ENCODE measurements at places on chromosomes 13 and 19.
A peak's percentile ranks its signal among the peaks of the same experiment; 100 is the strongest.

GRCh38 chr13:39110518-39111097 lies 72.4 kb downstream of the NHLRC3 start:
- no peak for DNase-seq

DNA sequence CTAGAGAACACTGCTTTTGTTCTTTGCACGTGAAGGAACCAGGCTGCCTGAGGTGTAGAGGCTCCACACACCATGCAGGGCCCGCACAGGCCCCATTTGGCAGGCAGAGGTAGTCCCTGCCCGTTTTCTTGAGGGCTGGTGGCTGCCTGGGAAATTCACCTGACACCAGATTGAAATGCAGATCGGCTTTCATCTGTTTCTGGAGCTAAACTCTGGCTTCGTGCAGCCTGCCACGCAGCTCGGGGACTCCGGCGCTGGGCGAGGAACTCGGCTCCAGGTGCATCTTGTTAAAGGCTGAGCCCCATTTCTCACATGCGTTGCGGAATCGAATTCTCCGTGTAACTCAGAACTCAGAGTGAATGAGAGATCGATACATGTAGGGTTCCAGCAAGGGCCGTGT lies 37.7 kb downstream of the ATP11A start:
- DNase-seq: no peak

DNA sequence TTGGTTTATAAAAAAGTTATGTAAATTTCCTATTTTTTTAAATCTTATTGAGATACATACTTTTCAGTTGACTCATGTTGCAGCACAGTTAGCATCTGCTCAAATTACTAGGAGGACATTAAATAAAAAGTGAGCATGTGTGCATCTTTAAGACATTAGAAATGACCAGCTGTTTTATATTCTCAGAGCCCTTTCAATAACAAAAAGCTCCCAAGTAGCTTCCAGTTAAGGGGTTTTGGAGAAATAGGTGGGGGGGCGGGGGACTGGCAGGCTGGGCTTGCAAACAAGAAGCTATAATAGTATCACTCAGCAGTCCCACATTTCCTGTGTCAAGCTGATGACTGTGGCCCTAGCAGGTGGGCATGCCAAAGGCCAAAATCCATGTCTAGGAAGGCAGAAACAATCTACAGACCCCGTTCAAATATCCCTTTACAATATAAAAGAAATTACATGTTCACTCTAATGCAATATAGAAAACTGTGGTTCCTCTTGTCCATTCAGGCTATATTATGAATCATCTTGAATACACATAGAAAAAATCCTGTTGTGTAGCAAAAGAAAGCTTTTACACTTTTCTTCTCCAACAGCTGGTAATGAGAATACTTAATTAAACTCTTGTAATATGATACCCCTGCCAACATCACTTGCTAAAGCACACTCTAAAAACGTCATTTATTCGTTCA lies 1713.2 kb upstream of the SLC10A2 start:
- DNase-seq: no peak

GRCh38 chr13:32911506-32911905 lies 104.7 kb upstream of the KL start:
- no peak for DNase-seq

DNA sequence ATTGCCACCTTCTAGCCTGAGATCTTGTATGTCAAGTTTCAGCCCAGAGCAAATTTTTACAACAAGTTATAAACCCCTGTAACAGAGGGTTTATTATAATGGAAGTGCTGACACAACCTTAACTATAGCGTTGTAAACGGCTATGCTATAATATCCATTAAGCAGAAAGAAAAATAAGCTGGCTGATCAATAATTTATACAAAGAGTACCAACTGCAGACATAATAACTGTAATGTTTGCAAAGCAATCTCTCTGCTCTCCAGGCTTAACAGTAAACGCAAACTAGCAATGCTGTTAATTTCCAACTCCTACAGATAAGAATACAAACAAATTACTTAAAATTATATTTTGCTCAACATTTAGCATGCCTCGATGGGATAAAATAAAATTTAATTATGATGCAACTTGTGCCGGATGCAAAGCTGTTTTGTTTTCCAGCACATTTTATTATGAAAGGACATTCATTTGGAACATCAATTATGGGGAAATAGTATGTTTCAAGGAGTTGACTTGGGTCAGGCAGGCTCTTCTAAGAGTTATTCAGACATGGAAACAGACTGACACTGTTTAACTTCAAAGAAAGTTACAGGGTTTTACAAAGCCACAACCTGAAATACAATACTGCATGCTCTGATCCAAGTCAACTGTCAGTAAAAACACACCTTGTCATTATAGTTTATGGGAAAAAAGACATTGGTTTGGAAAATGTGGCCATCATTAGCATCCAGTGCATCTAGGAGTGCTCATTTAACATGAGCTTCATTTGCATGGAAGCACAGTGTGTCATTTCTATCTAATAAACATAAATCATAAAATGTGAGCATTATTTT lies 6.6 kb upstream of the DACH1 start:
- DNase-seq: no peak

GRCh38 chr13:95217920-95218830 lies 83.1 kb downstream of the ABCC4 start:
- no peak for DNase-seq

DNA sequence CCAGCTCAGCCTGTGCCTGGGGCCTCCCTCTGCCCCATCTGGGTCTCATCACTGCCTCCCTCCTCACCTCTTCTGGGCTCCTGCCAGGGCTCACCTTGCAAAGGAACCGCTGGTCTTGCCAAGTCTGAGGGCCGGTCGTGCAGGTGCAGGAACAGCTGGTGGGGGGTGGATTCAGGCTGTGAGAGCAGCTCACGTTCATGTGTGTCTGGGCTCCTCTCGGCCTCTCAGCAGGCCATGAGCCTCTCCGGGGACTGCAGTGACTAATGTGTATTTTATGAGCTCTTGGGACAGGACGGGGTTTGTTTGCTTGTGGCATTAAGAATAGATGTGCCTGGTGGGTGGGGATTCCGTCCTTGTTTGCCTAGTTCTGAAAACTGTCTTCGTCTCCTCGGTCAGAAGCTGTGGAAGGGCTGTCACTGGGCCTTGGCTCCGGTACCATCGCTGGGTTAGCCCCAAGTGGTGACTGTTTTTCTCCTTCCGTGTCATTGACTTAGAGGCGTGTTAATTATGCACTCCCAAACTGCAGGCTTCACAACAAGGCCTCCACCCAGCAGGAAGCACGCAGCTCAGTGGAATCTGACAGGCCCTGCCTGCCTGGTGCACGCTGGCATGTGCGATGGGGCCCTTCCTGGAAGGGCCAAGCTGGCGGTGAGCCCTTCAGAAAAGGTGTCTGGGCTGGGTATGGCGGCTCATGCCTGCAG lies 77.6 kb downstream of the KDM4B start:
- DNase-seq: no peak

GRCh38 chr19:3084943-3085342 lies 9.2 kb upstream of the GNA11 start:
- no peak for DNase-seq

DNA sequence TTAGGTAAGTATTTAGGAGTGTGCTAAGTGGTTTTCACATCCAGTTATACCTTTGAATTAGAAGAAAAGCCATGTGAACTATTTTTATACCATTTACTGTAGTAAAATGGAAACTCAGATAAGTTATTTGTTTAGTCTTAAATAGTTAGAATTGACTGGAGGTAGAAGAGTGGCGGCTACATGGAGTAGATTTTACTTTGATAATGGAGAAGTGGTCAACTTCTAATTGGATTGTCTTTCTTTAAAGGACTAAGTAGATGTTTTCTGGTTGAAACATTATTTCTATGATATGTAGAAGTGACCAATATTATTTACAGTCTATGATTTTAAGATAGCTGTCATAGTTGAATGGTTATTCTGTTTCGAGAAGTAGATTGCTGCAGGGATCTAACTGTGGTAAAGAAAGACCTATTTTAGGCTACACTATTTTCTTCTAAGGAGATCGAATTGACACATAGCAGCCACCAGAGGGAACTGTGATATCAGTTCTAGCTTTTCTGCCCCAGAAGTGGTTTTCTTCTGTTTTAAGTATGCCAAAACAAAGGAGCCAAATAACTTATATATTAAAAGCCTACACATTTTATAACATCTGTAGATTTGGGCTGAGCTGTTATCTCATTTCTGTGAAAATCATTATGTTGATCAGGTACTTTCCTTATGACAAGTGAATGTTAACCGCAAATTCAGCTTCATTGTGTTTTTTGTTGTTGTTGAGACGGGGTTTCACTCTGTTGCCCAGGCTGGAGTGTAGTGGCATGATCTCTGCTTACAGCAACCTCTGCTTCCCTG lies 26.1 kb downstream of the ZMYM2 start:
- DNase-seq: no peak

DNA sequence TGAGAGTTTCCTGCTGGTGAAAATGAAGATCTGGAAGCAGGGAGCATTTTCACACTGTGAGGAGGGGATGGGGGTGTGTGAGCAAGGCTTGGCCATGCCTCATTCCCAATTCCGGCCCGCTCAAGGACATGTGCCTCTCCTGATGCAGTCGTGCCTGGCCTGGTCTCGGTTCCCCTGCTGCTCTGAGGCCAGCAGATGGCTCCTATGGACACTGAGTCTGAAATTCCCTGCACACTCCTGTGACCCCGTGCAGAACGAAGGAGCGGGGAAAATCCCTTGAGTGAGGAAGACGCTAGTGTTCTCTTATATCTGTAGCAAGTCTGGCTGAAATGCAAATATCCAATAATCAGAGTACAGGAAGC lies 363 bp upstream of the ZNF763 start:
- DNase-seq: no peak

- DNase-seq: no peak
Observed at GRCh38 chr13:50664951-50665350, 178.5 kb downstream of the DLEU7 start.

GRCh38 chr19:16244091-16244490 lies 46.4 kb downstream of the AP1M1 start:
- no peak for DNase-seq

DNA sequence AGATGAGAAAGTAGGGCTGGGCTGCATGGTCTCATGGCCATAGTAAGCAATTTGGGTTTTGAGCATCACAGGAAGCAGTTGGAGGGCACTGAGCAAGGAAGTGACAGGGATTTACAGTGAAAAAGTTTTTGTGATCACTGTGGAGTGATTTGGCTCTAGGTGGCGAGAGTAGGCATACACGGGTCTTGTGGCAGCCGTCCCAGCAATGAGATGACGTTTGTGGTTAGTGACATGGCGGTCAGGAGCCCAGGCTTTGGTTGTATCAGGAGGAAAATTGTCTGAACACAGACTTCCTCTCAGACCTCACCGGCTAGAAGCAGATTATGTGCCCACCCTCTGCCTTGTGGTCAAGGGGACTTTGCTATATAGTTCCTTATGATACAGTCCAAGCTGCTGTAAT lies 3.3 kb downstream of the ZNF444 start:
- DNase-seq: no peak

DNA sequence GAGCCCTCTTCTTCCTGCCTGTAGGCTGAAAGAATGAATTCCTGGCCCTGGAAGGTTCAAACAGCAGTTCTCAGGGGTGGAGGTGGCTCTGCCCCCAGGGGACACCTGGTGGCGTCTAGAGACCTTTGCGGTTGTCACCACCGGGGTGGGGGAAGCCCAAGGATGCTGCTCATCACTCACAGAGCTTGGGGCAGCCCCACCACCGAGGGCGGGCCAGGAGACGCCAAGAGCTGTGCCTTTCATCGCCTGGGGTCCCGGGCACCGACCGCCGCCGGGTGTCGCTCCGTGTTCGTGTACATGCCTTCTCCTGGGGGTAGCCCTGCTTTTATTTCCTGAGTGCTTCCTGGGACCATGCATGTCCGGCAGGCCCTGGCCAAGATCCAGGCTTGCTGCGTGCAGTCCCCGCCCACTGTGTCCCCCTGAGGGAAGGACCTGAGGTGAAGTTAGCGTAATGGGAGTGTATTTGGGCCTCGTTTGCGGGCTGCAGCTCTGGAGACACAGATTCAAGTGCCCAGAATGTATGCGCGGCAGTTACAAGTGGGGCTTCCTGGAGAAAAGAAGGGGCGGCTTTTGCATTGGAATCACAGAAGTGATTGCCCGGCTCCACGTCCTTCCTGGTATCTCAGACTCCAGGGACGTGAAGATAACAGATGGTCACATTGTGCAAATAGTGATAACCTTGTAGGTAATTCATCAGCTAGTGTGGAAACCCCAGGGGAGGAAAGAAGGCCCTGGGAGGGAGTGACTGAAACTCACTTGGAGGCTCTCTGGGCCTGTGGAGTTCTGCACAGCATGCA lies 7.8 kb downstream of the DOT1L start:
- DNase-seq: peak; percentile 82

DNA sequence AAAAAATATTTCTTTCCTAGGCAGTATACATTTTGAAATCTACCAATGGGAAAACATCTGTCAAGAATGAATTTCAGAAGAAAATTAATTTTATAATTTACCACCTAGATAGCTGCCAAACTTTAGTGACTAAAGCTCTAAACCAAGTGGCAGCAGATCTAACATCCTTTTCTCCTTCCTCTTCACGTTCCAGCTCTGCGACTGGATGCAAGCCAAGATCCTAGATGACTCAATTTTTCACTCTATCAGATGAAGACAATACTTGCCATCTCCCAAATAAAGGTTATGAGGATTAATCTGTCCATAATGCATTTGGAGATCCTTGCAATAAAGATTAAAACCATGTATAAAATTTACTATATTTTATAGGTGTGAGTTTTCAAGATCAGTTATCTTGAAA lies 66.7 kb upstream of the MIR17HG start:
- no peak for DNase-seq

GRCh38 chr19:39196320-39196719 lies 444 bp upstream of the NCCRP1 start:
- DNase-seq: no peak

GRCh38 chr13:23658929-23659541 lies 88.8 kb downstream of the TNFRSF19 start:
- DNase-seq: no peak

DNA sequence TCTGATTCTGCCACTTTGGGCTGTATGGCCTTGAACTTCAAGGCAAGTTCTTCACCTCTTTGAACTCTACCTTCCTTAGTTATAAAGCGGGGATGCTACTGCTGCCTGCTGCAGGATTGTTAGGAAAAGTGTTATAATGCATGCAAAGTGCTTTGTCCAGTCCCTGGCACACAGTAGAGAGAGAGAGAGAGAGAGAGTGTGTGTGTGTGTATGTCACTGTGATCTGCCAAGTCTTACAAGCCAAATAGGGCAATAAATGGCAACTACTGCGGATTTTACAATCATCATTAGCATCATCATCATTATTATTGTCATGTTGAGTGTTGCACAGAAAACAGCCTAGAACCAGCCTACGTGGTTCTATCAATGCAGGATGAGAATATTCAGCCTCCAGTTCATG lies 136.1 kb downstream of the ZDHHC20 start:
- no peak for DNase-seq
